ENCODE measurements at places on chromosomes 3 and 15.

- peak; percentile 8 for DNase-seq
Observed at GRCh38 chr3:50978991-50979667, 304.4 kb downstream of the DOCK3 start.

DNA sequence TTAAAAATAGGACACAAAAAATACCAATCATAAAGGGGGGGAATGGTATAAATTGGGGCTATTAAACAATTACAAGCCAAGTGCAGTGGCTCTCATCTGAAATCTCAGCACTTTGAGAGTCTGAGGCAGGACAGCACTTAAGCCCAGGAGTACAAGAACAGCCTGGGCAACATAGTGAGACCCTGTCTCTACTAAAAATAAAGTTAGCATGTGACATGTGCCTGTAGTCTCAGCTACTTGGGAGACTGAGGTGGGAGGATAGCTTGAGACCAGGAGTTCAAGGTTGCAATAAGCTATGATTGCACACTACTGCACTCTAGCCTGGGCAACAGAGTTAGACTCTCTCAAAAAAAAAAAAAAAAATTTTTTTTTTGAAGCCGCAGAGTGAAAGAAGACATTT lies 23.8 kb upstream of the GABPB1 start:
- DNase-seq, result no peak

DNA sequence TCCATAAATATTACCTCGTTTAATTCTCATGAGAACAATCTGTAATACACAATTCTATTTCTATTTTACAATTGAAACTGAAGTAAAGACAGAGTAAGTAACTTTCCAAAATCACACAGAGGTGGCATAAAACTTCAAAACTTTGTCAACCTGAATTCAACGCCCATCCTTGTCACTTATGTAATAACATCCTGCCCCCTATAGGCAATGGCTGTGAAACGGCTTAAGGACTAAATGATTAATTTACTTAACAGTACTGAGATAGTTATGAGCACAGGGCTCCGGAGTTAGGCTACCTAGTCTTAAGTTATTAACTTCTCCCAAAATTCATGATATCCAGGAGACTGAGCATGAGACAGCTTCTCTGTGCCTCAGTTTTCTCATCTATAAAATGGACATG lies 293.1 kb upstream of the CHRM5 start:
- DNase-seq, result peak; percentile 20

DNA sequence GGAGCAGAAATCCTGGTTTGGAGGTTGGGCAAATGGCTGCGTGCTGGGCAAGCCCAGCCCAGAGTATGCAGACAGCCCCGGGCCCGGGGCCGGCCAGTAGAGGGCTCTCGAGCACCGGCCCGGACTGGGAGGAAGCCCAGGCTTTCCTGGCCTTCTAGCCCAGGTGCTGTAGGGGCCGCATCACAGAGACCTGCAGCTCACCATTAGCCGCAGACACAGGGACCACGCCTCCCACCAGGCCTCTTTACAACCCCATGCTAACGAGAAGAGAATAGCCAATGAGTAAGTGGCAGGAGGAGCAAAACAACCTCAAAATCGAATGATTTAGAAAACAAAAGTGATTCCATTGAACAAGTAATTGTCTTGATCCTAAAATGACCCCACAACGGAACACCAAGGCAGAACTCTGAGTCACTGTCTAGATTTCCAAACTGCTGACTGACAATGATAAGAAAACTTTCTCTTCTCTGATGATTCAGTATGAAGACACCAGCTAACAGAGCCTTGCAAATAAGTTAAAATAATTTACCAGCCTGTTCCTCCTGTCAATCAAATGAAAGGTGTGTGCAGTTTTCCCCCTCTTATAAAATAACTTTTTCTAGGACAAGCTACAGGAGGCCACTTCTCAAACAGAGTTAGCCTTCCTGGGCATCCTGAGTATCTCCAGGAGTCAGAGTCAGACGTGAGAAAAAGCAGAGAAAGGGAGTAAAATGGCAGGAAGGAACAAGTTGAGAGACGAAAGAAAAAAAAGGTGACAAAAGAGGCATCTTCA lies 102.2 kb downstream of the DGKG start:
- DNase-seq, result peak; percentile 90

GRCh38 chr15:76979996-76980520 lies 14.9 kb upstream of the PSTPIP1 start:
- DNase-seq, result no peak

DNA sequence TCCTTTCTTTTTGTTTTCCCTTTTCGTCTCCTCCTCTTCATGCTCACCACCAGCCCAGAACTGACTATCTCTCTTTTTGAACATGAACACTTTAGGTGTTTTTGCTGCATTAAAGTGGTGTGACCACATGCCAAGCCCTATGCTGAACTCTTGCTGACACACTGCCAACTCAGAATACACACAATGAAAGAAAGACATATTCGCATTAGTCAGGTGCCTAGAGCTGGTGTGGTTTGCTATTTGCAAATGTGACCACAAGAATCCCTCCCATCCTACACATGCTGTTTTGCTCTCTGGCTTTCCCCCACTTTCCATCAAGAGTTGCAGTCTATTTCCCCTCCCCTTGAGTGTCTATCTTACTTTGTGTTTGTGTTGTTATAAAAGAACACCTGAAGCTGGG lies 967.8 kb upstream of the CFAP20DC start:
- DNase-seq, result no peak

DNA sequence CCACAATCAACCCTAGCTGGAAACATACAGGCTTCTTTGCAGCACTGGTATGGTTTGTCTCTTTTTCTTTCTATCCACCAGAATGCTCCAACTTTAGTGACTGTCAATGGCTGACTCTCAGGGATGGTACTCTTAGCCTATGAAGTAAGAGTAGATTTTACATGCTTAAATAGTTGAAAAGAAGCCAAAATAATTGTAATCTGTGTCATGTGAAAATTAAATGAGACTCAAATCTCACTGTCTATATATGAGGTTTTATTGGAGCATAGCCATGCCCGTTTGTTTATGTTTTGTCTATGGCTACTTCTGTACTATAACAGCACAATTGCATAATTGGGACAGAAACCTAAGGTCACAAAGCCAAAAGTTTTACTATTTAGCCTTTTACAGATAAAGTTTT lies 29.1 kb upstream of the PDZRN3 start:
- no peak for DNase-seq

- no peak for DNase-seq
Observed at GRCh38 chr3:105759442-105760078, 109.3 kb downstream of the CBLB start.

DNA sequence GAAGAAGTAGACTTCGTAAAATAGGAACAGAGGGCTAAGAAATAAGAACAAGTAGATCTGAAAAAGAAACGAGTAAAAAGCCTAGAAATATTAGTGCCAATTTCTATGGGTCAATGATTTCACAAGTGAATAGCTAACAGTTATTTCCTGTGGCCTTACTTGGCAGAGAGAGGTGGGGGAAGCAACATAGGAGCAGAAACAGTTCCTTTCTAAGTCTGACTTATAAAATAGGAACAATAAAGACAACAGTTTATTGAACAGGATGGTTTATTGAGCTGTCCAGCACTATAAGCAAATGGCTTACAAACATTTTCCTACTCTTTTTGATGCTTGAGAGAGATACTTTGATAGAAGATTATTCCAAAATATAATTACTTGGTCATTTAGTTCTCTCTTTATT lies 37.9 kb downstream of the AGTR1 start:
- no peak for DNase-seq

- no peak for DNase-seq
Observed at GRCh38 chr3:117195034-117195433, 485.5 kb downstream of the TUSC7 start.

- DNase-seq, result no peak
Observed at GRCh38 chr3:156176048-156176447, 55.7 kb downstream of the KCNAB1 start.

- DNase-seq, result peak; percentile 42
Observed at GRCh38 chr15:42133886-42134502, 22.4 kb downstream of the PLA2G4F start.

DNA sequence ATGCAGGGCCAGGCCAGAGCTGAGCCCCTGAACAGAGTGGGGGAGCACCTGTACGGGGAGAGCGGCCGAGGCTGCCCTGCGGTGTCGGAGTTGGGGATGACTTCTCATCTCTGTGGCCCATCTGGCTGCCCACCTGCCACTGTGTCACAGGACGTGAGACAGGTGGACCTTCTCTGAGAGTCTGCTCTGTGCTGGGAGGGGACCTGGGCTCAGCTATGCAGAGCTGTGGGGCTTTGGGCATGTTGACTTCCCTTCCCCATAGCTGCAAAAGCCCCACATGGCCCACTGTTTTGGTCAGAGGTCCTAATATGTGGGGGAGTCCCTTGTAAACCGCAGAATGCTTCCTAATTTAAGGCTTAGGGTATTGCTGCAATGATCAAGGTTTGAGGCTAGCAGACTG lies 68.0 kb upstream of the TRPM1 start:
- no peak for DNase-seq

DNA sequence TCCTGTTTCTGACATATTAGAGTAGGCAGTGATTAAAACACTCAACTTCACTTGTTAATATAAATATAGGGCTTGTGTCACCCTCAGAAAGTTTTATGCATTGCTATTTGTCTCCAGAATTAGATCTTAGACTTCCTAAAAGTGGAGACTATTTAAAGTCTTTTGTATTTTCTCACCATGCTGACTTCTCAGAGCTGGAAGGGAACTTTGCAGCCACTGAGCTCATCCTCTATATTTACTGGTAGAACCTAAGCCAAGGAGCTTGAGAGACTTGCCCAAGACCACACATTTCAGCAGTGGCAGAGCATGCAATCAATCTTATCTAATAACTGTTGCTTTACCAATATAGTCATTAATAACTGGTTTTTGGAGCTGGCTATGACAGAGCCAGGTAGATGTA lies 53.2 kb downstream of the STAC start:
- no peak for DNase-seq

DNA sequence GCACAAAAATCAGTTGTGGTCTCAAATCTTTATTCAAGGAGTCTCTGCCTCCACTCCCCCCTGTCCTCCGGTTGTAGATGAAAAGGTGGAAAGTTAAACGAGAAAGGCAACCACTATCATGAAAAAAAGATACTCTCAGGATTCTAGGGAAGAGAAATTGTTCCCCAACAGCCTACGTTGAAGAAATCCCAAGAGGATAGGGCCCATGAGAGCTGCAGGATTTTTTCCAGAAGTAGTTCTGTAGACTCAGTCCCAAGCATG lies 14.3 kb downstream of the ZIC1 start:
- DNase-seq, result no peak

DNA sequence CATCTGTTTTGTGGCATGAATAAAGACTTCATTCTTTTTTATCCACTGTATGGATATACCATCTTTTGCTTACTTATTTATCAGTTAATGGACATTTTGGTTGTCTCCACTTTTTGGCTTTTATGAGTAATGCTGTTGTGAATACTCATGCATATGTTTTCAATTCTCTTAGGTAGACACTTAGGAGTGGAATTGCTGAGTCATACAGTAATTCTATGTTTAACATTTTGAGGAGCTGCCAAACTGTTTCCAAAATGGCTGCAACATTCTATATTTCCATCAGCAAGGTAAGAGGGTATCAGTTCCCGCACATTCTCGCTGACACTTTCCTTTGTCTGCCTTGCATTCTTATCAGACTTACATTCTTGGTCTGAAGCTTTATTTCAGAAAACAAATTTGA lies 191.1 kb downstream of the WNT5A start:
- no peak for DNase-seq

GRCh38 chr15:67340630-67341029 lies 86.0 kb downstream of the IQCH start:
- DNase-seq, result no peak

DNA sequence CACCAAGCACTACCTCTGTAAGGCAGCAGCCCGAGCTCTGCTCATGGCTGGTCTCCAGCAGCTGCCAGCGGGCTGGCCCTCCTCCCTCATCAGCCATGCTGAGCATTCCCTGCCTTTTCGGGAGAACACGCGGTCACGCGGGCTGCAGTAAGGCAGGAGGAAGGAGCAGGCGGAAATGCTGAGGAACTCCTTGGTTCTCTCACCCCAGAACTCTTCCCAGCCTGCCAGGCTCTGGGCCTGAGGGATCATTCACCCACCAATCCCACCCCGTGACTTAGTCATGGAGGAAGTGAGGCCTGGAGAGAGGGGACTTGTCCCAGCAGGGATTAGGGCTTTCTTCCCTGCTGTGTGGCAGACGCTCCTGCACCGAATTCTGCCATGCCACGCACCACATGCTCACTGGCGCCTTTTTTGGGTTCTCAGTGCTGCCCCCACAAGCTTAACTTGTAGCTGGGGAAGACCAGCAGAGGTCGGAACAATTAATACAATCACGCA lies 42.9 kb upstream of the RPL32 start:
- DNase-seq, result no peak

- DNase-seq, result no peak
Observed at GRCh38 chr3:21962456-21962855, 211.4 kb upstream of the ZNF385D start.

DNA sequence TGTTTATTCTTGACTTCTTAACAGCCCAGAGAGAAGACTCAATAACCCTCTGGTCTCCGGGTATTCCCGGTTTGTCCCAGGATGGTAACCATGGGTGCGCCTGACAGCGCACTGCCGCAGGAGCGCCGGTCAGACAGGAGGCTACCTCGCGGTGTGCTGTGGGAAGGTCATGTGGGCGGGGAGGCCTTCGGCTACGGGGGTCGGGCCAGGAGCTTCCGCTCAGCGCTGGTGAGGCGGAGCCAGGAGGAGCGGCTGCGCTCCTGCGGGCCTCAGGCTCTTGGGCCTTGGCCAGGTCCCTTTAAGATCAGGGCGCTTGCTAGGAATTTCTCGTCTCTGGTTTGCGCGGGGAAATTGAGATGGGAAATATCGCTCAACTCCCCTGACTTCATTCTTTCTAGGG lies 182.3 kb upstream of the NDN start:
- peak; percentile 57 for DNase-seq

Data from HuH-7 (cell line).